ENCODE measurements at places on chromosomes 13 and 19.

GRCh38 chr19:48631225-48631624 is 6.0 kb downstream of the DBP start:
- no peak for DNase-seq

DNA sequence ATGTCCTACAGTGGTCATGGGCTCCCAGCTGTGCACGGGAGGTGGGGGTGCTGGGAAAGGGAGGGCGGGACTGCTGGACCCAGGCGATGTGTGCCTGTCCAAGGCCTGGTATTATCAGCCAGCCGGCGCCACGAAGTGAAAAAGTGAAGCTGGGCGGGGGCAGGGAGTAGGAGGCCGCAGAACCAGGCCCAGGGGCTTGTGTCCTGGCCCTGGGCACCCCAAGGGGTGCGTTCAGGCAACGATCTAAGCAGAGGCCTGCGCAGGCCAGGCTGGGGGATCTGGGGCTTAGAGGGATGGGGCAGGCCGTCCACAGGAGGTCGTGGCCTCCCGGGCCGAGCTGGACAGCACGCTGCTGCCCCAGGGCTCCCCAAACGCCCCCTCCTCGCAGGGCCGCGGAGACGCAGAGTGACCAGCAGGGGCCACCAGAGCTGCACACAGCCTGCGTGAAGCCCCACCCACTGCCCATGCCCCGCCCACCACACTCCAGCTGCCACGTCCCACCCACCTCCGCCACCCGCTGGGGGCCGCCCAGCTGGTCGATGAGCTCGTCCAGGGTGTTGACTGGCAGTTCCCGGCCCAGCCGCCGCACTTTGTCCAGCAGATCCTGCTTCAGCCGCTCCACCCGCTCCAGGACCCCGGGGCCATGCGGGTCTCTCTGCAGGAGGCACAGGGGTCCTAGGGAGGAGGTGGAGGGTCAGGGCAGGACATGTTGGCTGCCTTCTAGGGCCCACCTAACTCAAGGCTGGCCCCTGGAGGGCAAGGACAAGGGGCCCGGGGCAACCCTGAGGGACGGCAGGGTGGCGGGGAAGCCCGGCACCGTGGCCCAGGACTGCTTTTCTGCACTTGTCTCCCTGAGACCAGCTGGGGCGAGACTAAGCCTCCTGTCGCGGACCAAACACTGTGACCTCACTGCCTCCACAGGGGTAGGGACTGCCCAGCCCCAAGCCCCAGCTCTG is 9.5 kb downstream of the GPX4 start:
- DNase-seq, result peak; percentile 95

DNA sequence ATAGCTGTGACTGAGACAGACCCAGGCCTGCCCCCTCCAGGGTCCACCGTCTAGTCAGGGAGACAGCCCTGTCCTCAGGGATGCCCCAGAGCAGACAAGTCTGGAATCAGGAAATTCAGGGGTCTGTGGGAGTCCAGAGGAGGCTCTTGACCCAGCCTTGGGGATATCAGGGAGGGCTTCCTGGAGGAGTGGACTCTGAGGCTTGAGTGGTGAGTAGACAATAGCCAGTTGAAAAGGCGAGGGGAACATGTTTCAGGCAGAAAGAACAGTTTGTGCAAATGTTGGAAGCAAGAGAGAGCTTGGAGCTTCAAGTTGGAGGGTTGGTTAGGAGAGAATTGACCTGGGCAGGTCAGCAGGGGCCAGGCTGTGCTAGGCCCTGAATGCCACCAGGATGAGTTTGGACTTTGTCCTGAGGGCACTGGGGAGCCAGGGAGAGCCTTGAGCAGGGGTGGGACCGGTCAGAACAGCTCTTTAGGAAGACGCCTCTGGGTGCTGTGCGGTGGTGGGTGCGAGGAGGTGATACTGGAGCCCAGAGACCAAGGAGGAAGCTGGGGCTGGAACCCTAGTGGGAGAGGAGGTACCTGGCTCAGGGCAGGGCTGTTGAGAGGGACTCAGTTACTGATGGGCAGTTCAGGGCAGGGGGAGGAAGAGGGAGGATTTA is 2.7 kb downstream of the CCDC9 start:
- no peak for DNase-seq

DNA sequence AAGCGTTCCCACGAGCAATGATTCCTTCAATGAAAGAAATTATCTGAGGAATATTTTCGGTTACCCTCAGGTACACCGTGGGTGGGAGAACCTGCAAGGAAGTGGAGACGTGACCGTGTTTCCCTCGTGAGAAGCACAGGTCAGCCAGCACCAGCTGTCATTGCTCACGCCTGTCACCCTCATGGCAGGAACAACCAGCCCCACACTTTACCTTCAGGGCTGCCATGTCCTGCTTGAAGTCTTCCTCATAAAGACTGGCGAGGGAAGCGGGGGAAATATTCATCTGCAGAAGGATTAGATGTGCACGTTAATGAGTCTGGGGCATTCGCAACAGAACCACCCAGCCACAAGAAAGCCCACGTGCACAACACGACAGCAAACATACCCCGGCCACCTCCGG is 18.2 kb downstream of the CARS2 start:
- no peak for DNase-seq

GRCh38 chr19:51135986-51136762 is 5.9 kb upstream of the SIGLEC7 start:
- no peak for DNase-seq

- peak; percentile 12 for DNase-seq
These were observed 182.4 kb downstream of the GPC6 start for GRCh38 chr13:93409001-93409400.

GRCh38 chr13:93118081-93118615 is 108.5 kb upstream of the GPC6 start:
- no peak for DNase-seq

Data from fibroblast of gingiva (primary cell).